ENCODE measurements at places on chromosomes 13 and 19. TPM values are rescaled to one million over a fixed set of nuclear protein-coding genes. Genes with fewer than 3 reads are reported as not detected.

NLRP11 gene
- total RNA-seq, result not detected

CYP2A6 gene
- not detected for total RNA-seq

COX7A1 gene
- total RNA-seq, result not detected

GEMIN7 gene
- 20.2 TPM for total RNA-seq

IL4I1 gene
- not detected for total RNA-seq

ZFP36 gene
- 15.1 TPM for total RNA-seq
